CD8-positive, alpha-beta T cell (primary cell): ENCODE measurements at places on chromosomes 1 and 21. TPM values are rescaled to one million over a fixed set of nuclear protein-coding genes. Genes with fewer than 3 reads are reported as not detected.

Gene SYPL2
- not detected for total RNA-seq

Gene MR1
- total RNA-seq: 16.0 TPM

Gene OBSCN
- total RNA-seq: 58.3 TPM

DNA sequence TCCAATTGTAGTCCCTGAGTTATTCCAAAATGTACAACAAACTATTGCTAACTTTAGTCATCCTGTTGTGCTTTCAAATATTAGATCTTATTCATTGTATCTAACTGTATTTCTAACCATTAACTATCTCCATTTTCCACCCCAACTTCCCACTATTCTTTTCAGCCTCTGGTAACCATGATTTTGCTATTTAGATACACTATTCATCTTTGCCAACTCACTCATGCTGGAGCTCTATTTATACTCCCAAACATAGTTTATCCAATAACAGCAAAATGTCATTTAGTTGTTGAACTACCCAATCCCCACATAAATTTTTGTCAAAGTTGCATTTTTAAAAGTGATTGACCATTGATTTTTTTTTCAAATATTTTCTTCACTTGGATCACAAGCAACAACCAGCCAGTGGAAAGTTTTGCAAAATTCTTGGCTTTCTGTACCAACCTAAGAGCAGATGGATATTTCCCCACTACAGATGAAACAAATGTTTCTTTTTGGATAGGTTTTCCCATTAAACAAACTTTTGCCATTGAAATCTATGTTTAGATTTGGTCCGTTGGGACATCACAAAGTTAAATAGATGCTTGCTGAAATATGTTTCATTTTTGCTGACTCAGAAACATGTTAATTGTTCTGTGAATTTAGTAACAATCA, 866.0 kb downstream of the LTN1 start:
- no peak for DNase-seq

DNA sequence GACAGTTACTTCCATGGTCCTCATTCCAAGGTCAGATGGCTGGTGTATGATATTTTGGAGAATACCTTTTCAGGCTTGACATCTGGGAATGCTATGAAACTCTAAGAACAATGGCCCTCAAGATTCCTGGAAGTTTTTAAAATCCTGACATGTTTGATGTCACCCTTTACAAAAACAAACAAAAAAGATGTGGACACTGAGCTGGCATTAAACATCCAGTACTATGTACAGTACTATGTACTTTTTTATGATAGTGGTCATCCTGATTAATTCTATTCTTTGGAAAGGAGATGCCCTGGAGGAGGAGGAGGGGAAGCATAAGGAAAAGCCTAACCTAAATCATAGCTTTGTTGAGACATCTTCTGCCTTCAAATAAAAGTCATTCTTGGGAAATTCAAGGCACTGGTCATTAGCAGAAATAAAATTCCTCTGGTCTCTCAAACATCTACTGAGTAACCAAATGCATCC, 235.4 kb downstream of the HMCN1 start:
- DNase-seq: no peak

DNA sequence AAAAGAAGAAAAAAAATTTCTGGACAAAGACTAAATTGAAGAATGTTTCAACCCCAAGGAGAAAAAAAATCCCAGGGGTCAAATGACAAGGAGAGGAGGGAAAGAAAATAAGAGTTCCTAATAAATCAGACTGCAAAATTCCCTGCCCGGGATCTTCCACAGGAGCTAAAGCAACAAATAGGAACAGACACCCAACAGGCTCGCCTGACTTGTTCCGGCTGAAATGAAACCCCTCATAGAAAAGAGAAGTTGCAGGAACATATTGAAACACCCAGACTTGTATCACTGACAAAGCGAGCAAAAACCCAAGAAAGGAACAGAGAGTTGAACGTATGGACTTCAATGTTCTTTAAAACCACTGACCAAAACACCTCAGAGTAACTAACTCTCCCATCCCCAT, 123.0 kb downstream of the TIAM1 start:
- no peak for DNase-seq

GRCh38 chr1:89999628-90000027, 4.7 kb downstream of the ZNF326 start:
- no peak for DNase-seq

- no peak for DNase-seq
Observed at GRCh38 chr1:165644064-165644735, 13.2 kb downstream of the MGST3 start.

GRCh38 chr1:53147174-53147573, 4.7 kb upstream of the SLC1A7 start:
- no peak for DNase-seq
